Stimulated activated CD4-positive, alpha-beta T cell treated with anti-CD3 and anti-CD28 coated beads, Interleukin-1b, Interleukin-23, amount 100 ng/mL, for 4 hours (primary cell): ENCODE measurements at places on chromosomes 2 and 18.

GRCh38 chr18:35106845-35107148, 65.6 kb downstream of the MAPRE2 start:
- no peak for DNase-seq

- DNase-seq = no peak
Measured at GRCh38 chr2:34104601-34105000, 505.5 kb upstream of the FAM98A start.

DNA sequence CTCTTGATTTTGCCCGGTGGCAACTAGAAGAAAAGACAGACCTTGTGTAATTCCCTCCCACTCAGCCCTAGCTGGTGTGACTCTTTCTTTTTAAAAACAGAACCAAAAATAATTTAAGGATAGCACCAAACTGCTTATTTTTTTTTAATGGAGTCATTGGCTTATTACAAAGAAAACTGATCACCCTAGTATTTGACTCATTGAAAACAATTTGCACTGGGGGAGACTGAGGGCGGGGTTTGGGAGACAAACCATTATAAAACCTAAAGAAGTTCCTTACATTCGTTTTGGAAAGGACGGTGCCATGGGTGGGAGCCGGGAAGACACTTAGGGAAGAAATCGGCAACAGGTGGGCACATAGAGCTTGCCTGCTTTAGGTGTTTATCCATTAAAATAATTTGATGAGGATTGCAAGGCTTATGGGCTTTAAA, 2.5 kb downstream of the PAX3 start:
- DNase-seq = no peak

DNA sequence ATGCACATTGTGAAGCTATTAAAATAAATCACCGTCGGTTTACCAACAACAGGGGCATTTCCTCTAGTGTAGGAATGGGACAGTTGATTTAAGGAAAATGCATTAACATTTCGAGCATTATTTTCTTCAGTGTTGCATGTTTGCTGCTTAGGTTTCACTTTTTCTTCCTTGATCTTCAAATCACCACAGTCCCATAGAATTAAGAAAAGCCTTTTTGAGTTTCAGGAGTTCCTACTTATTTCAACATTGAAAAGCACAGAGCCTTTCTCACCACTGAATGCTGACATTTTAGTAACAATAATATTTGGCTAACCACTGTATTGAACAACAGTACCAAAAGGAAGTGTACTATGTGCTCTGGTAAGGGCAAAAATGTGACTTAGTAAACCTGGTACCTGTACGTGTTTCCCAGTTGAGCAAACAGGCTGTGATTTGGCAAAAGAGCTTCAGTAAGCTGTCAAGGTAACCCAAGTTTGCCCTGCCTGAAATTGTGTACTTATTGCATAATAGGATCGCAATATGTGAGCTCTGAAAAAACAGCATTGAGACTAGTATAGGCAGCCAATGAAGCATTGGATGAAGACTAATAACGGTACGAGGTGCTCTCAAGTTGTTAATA, 2.2 kb downstream of the LRRTM4 start:
- DNase-seq = no peak

GRCh38 chr2:192087398-192087958, 107.3 kb downstream of the TMEFF2 start:
- DNase-seq = no peak

GRCh38 chr2:177782613-177783012, 290.0 kb downstream of the PDE11A start:
- no peak for DNase-seq
